RCC 7860 (cell line): ENCODE measurements at places on chromosomes 2 and 18.
A peak's percentile ranks its signal among the peaks of the same experiment; 100 is the strongest.

GRCh38 chr2:96551605-96552314, 15.2 kb downstream of the ARID5A start:
- DNase-seq = no peak

DNA sequence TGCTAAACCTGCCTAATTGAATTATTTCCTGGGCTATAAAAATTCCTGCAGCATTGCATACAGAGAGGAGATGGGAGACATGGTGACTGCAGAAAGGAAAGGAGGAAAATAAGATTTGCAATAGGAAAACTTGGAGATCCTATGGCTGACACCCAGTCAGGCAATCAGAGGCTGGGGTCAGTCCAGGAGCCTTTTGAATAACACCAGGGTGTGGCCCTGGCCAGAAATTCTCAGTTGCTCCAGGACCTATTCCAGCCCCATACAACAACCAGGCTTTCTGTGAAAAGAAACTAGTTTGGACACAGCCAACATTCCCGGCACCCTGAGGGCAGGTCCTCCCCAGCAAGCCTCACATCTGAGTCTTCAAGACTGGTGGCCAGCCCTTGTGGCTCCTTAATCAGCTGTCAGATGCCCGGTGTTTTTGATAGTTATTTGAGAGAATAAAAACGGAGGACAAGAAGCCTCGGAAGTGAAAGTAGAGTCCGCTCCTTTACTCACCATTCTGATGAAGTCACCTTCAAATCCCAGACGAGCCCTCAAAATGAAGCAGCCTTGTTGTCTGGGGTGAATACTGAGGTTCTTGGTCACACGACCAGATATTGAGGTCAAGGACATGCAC, 31.1 kb upstream of the GMCL1 start:
- DNase-seq = no peak

- DNase-seq = peak; percentile 22
Observed at GRCh38 chr18:56139792-56140254, 498.6 kb downstream of the TXNL1 start.

GRCh38 chr18:74715865-74716712, 118.4 kb downstream of the ZNF407 start:
- no peak for DNase-seq

DNA sequence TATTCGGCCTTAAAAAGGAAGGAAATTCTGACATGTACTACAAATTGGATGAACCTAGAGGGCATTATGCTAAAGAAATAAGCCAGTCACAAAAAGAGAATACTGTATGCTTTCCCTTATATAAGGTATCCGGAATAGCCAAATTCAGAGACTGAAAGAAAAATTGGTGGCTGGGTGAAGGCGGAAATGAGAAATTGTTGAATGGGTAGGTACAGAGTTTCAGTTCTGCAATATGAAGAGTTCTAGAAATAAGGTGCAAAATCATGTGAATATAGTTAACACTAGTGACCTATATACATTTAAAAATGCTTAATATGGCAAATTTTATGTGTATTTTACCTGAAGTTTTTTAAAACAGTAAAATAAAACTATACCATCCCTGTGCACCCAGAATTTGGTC, 43.1 kb downstream of the RMP24 start:
- DNase-seq = no peak

- no peak for DNase-seq
Observed at GRCh38 chr18:63888470-63889190, 1.1 kb downstream of the SERPINB2 start.

GRCh38 chr2:241895712-241896641, 26.4 kb downstream of the RTP5 start:
- DNase-seq = no peak

DNA sequence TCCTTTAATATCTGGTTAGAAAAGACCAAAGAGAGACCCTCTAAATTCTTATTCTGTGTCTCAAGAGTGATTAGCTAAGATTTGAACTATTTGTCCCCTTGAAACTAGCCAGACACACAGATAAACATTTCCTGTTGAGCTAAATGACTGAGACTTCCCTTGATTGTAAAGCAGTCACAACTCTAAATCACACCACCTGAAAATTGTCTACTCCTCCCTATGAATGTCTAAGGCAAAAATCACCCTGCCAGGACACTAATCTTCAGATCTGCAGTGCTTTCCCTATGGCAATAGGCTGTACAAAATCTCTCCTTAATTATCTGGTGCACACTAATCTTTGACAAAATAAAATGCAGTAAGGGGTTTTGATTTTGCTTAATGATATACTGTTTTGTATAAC, 200.5 kb upstream of the GULP1 start:
- no peak for DNase-seq

DNA sequence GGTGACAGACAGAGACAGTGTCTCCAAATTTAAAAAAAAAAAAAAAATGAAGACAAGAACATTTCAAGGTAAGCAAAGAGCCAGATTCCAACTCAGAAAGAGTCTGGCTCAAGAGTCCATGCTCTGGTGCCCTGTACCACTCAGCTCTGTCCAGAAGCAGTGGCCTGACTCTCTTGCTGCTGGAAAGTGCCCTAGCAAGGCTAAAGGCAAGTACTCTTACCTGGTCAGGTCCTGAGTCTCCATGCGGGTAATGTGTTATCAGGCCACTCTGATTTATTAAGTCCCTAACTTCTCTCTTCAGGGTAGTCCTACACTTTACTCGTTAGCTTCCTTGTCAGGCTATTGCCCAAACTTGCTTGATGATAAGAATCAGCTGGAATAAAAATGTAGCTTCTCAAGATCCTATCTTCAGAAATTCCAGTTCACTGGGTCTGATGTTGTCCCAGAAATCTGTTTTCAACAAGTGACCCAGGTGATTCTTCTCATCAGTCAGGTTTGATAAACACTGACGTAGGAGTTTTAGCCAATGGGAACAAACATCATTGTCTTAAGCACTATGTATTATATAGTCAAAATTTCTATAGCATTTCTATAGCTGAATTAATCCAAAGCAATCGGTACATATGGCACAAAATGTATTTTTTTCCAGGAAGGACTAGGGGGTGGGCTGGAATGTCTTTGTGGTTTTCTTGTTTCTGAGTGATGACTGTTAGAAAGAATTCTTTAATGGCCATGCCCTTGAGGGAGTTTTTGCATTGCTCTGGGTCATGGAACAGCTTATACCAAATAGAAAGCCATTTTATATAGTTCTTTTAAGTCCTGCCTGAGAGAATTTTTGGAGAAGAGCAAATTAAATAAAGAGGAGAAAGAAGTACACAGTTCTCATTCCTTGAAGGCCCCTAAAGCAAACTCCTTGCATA, 139.9 kb upstream of the DNMT3A start:
- DNase-seq = no peak

DNA sequence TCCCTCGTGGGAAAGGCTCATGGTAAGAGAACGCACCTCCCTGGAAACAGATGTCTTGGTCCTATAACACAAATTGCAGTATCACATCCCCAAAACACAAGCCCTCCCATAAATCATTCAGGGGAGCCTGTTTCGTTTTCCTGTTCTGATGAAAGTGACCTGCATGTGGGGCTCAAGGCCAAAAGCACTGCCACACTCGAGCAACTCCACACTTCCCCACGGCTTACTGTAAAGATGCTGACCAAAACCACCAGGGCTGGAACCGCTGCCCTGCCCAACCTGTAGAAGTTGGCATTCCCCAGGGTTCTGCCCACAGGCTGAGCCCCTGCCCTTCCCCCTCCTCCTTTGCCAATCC, 139.7 kb downstream of the BCL11A start:
- no peak for DNase-seq

- no peak for DNase-seq
Observed at GRCh38 chr2:15870565-15870964, 69.8 kb upstream of the MYCN start.

DNA sequence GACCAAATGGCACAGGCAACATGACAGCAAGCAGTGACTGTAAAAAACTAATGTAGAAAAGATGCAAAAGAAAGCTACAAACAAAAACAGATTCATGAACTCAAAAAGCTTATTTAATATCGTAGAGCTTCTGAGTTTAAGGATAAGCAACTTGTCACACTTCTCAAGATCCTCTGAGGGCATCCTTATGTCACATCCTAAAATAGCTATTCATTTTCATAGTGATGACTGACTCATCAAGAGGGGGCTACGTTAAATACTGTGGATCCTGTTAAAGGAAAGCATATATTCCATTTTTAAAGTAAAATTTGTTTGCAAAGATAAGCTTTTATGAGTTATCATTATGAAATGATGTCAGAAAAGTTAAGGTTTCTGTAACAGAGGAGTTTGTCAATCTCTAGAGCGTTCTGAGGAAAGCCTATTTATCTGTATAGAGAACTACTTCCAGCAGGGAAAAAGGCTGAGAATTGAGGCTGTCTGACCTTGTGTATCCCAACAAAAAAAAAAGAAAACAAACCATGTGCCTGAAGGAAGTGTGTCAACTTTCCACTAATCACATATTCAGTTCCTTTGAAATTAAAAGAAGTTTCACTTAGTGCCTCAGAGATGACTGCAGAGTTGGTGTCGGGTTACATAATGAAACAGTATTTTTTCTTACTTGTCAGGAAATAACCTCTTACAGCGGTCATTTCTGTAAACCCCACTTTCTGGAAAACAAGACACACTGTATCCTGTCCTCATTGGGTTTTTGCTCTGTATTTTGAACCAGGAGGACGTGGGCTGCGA, 115.5 kb downstream of the ESCO1 start:
- DNase-seq = no peak

DNA sequence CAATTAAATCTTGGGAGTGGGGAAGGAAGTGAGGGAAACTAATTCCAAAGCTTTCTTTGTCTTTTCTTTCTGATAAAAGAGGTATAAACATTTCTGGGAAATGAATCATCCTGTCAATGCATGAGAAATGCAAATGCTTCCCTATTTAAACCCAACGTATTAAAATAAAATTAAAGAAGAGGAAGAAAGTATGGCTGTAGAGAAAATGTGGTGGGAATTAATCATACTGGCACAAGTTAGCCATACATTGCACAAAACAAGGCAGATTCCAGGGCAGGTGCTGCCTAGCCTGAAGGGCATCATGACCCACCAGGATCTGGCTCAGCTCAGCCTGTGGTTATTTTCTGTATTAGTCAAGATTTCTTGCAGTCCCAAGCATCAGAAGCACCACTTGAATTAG, 338.0 kb downstream of the NYAP2 start:
- DNase-seq = no peak

DNA sequence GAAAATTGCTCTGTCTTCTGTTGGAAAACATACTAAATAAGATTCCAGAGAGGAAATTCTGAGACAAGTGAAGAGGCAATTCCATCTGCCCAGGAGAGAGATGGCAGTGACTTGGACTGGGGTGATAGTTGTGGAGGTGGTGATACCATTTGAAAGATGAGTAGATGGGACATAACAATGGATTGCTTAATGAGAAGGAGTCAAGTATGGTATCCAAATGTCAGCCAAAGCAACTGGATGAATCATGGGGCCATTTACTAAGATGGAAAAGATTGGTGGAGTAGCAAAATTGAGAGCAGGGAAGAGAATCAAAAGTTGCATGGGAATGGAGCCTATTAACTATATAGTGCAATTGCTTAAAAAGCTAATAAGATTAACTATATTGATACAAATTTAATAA, 222.1 kb downstream of the ETAA1 start:
- DNase-seq = no peak

- peak; percentile 11 for DNase-seq
Observed at GRCh38 chr2:20108655-20109396, 57.4 kb upstream of the LAPTM4A start.

DNA sequence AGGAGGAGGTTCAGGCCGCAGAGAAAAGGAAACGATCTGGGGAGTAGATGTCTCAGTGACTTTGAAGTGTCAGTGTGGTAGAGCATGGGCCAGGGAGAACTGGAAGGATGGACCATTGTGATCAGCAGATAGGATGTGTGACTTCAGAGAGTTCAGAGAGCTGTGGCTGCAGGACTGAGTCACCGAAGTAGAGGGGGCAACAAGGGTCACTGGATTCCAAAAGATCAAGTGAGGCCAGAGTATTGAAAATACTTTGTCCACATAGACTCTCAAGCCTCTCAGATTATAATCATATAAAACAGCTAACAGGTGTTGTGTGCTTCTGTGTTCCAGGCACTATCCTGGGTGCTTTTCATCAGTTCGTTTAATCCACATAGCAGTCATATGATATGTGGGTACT, 99.4 kb downstream of the CRIM1 start:
- DNase-seq = peak; percentile 58

- no peak for DNase-seq
Observed at GRCh38 chr2:133197156-133197555, 371.1 kb downstream of the NCKAP5 start.

DNA sequence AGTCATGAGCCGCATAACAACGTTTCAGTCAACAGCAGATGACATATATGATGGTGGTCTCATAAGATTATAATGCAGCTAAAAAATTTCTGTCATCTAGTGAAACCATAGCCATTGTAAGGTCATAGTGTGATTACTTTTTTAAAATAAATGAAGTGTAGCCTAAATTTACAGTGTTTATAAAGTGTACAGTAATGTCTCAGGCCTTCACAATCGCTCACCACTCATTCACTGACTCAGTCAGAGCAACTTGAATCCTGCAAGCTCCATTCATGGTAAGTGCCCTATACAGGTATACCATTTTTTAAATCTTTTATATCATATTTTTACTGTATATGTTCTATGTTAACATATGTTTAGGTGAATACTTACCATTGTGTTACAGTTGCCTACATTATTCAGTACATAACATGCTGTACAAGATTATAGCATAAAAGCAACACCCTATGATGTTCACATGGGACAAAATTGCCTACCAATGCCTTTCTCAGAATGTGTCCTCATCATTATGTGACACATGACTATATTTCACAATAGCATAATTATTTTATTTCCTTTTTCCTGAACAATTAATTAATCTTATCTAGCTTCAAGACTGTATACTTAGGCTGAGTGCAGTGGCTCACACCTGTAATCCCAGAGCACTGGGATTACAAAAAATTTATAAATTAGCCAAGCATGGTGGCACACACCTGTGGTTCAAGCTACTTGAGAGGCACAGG, 1115.9 kb upstream of the ZEB2 start:
- DNase-seq = no peak

GRCh38 chr2:99898336-99899048, 243.9 kb downstream of the AFF3 start:
- DNase-seq = no peak

DNA sequence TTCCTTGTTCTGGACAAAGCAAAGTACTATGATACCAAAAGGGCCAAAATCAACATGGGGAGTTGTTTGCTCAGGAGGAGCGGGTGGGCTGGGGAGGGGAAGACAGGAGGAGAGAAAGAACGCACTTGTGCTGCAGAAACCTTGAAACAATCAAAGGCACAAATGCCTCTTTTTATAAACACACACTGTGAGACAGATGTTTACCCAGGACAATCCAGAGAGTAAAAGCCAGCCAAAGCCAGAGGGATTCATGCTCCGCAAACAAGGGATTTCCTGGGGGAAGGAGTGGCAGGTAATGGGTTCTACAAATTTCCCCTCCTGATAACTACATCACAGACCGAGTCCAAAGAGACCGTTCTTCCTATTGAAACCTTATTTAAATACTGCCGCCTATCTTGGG, 323.5 kb upstream of the SKOR2 start:
- DNase-seq = no peak

- DNase-seq = no peak
Observed at GRCh38 chr2:230602562-230603230, 109.9 kb upstream of the CAB39 start.

DNA sequence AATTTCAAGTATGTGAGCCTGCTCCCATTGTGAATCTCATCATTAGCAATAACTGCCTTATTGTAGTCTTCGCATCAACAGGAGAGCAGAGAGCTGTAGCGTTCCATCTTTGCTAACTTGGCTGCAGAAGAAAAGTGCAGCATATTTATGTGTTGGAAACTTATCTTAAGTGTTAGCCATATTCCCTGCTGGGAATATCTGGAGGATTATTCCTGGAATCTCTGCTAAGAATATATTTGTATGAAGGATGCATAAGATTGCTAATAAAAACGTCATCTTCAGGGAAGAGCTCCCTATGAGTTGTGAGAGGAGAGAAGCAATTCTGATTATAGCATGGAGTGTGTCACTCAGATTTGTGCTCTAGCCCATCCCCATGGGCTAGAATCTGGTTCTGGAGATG, 115.1 kb upstream of the REG3G start:
- no peak for DNase-seq
